ENCODE measurements at places on chromosomes 7 and 10. TPM values are rescaled to one million over a fixed set of nuclear protein-coding genes. Genes with fewer than 3 reads are reported as not detected.

Gene CASD1
- 42.3 TPM for total RNA-seq

GRCh38 chr7:45434167-45434784, 139.9 kb upstream of the ADCY1 start:
- no peaks in the 10 kb centered on the region for H3K36me3 ChIP-seq
- no peaks in the 10 kb centered on the region for H3K4me1 ChIP-seq
- H3K27me3 ChIP-seq = peaks cover 9% of the 10 kb centered on the region
- no peak overlapping the region for H3K27ac ChIP-seq

DNA sequence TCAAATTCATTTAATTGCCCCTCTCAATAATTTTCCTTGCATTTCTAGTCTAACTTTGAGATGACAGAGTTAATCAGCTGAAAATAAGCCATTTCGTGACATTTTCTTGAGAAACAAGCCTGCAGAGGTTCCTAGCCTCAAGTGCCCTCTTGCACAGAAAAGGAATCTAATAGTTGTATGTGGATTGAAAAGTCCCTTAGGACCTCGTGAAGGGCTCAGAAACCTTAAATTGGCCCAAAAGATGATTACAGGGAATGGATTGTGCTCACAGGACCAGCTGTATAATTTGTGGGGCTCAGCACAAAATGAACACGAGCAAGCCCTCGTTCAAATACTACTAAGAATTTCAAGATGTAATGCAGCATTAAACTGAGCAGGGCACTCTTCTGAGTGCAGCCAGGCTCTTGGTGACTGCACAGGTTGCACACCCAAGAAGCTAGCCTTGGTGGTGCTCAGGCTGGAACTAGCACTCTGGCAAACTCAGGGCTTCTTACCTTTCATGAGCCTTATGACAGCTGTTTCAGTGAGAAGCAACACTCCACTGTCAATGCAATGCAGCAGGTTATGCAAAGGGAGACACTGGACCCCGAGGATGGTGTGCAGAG, 102.2 kb downstream of the GSAP start:
- H3K27me3 ChIP-seq = no peaks in the 10 kb centered on the region
- H3K27ac ChIP-seq = no peak overlapping the region
- no peaks in the 10 kb centered on the region for H3K36me3 ChIP-seq
- no peaks in the 10 kb centered on the region for H3K4me1 ChIP-seq

- H3K36me3 ChIP-seq = no peaks in the 10 kb centered on the region
- H3K27me3 ChIP-seq = no peaks in the 10 kb centered on the region
- no peak overlapping the region for H3K27ac ChIP-seq
- DNase-seq = no peak
Observed at GRCh38 chr7:138440460-138440859, 19.6 kb upstream of the TRIM24 start.

DNA sequence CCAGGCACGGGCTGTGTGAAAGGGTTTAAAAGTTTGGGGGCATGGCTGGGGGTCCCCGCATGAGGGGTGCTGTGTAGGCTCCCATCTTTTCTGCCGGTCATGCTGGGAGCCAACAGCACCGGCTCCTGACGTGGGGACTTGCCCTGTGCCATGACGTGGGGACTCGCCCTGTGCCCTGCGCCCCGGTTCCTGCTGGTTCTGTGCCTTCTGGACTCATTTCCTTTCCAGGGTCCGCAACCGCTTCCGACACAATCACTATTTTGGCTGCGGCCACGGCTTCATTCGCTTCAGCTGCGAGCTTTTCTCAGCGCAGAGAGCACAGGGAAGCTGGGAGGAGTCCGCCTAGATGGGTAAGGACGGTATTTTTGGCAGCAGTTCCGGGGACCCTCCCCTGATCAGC, 7.6 kb upstream of the GIMAP8 start:
- H3K4me1 ChIP-seq = peaks cover 12% of the 10 kb centered on the region
- DNase-seq = no peak
- no peak overlapping the region for H3K27ac ChIP-seq
- peaks cover 5% of the 10 kb centered on the region for H3K27me3 ChIP-seq
- H3K36me3 ChIP-seq = no peaks in the 10 kb centered on the region

DNA sequence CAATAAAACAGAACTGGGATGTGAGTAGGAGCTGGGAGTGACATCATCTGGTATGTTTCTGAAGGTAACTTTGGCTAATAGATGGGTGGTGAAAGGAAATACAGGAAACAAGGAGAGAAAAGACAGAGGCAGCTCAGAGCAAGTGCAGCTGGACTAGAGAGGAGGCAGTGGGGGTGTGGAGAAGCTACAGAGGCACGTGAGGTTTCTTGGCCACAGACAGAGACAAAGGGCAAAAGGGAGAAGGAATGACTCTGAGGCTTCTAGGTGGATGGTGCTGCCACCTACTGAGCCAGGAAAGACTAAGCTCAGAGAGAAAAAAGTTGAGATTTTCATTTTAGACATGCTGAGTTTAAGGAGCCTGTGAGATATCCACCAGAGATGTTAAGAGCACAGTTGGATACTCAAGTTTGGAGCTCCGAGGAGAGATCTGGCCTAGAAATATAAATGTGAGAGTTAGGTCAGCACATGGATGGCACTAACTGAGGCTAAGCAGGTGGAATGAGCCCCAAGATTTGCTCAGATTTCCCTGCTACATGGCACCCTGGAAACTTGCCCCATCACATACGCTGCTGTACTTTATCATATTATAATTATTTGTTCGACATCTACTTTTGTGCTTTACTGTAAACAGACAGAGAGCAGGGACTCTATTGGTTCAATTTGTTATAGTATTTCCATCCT, 293.0 kb upstream of the IMMP2L start:
- H3K27ac ChIP-seq = no peak overlapping the region
- H3K4me1 ChIP-seq = no peaks in the 10 kb centered on the region
- DNase-seq = peak; percentile 57

- no peaks in the 10 kb centered on the region for H3K36me3 ChIP-seq
- H3K27me3 ChIP-seq = no peaks in the 10 kb centered on the region
- H3K4me3 ChIP-seq = no peak within 1 kb of the TSS
- DNase-seq = no peak
Observed at GRCh38 chr7:15686295-15686956, at the start of gene MEOX2. TSS of gene MEOX2 (minus strand) at chr7:15686683. CDS start at chr7:15686402, 281 bp downstream.

Gene KIN
- total RNA-seq = 10.8 TPM

- H3K4me1 ChIP-seq = no peaks in the 10 kb centered on the region
- no peaks in the 10 kb centered on the region for H3K27me3 ChIP-seq
- no peaks in the 10 kb centered on the region for H3K36me3 ChIP-seq
- no peak overlapping the region for H3K27ac ChIP-seq
- H3K4me3 ChIP-seq = no peak overlapping the region
- DNase-seq = no peak
Observed at GRCh38 chr7:147571436-147572185, 1019.0 kb upstream of the C7orf33 start.

Gene RBP3
- total RNA-seq = not detected

Gene NPM3
- 238 TPM for total RNA-seq

Gene FAM237B
- total RNA-seq = not detected

DNA sequence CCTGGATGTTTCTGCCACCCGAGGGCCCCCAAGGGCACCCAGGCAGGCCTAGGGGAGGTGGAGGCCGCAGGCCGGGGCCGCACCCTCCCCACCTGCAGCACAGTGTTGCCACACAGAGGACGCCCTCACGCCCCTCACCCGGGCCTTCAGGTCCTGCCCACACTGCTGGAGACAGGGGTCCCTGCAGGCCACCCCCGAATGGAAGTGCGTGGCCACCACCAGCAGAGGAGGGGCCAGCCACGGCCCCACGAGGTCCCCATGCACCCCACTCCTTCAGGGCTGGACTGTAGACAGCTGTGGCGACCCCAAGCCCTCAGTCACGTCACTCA, 35.4 kb downstream of the ADAP1 start:
- H3K4me1 ChIP-seq = no peaks in the 10 kb centered on the region
- H3K27me3 ChIP-seq = peaks cover 12% of the 10 kb centered on the region
- H3K36me3 ChIP-seq = no peaks in the 10 kb centered on the region

DNA sequence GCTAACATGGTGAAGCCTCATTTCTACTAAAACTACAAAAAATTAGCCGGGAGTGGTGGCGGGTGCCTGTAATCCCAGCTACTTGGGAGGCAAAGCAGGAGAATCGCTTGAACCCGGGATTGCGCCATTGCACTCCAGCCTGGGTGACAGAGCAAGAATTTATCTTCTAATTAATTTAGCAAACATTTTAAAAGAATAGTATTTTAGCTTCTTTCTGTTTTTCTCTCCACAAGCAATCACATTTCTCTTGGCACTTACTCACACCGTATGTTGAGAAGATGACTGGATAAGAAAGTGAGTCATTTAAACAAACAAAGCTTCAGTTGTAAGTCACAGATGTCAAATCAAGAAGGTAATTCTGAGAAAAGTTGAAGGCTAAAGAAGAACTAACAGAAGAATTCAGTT, 264.0 kb downstream of the ARL4A start:
- H3K36me3 ChIP-seq = no peaks in the 10 kb centered on the region
- H3K27me3 ChIP-seq = no peaks in the 10 kb centered on the region
- no peak overlapping the region for H3K4me3 ChIP-seq
- H3K4me1 ChIP-seq = no peaks in the 10 kb centered on the region
- no peak overlapping the region for H3K27ac ChIP-seq

GRCh38 chr7:135759532-135759931, 10.9 kb upstream of the FAM180A start:
- no peaks in the 10 kb centered on the region for H3K36me3 ChIP-seq
- H3K4me1 ChIP-seq = peaks cover 5% of the 10 kb centered on the region
- DNase-seq = no peak

DNA sequence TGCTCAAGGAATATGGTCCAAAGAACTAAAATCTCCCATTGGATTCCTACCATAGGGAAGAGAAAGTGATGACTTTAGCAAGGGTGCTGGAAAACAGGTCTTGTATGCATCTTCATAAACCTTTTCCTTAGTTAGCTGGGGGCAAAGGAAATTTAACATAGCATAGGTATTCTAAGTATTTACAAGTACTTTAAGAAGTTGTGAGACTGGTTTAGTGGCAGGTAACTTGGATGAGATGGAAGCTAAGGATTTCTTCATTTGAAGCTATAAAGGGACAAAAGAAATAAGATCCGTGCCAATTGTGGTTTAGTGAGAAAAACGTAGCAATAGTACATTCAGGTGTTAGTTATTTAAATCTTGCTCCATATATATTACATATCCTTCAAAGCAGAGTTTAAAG, 183.4 kb upstream of the TCF7L2 start:
- no peak overlapping the region for H3K4me3 ChIP-seq
- H3K4me1 ChIP-seq = peaks cover 11% of the 10 kb centered on the region
- H3K27me3 ChIP-seq = no peaks in the 10 kb centered on the region
- H3K27ac ChIP-seq = no peak overlapping the region
- H3K36me3 ChIP-seq = no peaks in the 10 kb centered on the region

- H3K36me3 ChIP-seq = no peaks in the 10 kb centered on the region
- no peak overlapping the region for H3K27ac ChIP-seq
- no peaks in the 10 kb centered on the region for H3K4me1 ChIP-seq
- peak overlapping the region; percentile 36 for H3K4me3 ChIP-seq
Observed at GRCh38 chr10:18501198-18501597, 150.2 kb downstream of the NSUN6 start.

DNA sequence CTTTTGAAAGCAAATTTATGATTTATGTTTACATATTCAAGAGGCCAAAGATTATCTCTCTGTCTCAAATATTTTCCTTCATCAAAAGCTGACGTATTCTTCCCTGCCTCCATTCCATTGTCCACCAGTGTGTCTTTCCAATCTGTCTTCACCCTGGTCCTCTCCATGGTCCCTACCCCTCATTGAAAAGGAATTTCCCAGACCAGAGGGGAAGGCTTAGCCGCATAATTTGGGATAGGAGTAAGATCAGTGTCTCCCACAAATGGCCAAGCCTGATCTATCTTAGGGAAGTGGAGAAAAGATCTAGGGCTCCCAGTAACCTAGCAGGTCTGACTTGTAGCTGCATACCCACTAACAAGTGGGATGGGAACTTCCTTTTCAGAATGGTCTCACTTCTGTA, 46.3 kb upstream of the ZNF800 start:
- no peaks in the 10 kb centered on the region for H3K27me3 ChIP-seq
- no peak overlapping the region for H3K27ac ChIP-seq
- H3K4me3 ChIP-seq = no peak overlapping the region
- DNase-seq = no peak

Measured in SJCRH30 (cell line).